ENCODE measurements at places on chromosomes 7 and 10.

GRCh38 chr7:15820319-15820718, 133.8 kb upstream of the MEOX2 start:
- DNase-seq, result no peak

- DNase-seq, result no peak
These were observed 15.4 kb upstream of the PCLO start for GRCh38 chr7:83178066-83178465.

DNA sequence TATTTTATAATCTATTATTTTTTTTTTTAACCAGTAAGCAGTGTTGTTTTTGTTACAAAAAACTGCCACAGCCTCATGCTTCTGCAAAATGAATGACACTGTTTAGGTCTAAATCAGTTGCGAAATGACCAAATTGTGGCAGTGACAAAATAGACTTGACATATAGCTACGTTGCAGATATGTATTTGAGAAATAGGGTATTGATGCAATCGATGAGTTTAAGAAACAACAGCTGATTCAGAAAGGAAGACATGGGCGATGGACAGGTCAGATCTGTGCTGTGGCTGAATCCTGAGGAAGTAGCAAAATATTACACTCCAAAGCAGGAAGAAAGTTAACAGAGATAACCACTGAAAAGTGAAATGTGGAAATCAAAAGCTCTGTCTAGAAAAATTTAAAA, 89.0 kb upstream of the STEAP4 start:
- DNase-seq, result no peak

DNA sequence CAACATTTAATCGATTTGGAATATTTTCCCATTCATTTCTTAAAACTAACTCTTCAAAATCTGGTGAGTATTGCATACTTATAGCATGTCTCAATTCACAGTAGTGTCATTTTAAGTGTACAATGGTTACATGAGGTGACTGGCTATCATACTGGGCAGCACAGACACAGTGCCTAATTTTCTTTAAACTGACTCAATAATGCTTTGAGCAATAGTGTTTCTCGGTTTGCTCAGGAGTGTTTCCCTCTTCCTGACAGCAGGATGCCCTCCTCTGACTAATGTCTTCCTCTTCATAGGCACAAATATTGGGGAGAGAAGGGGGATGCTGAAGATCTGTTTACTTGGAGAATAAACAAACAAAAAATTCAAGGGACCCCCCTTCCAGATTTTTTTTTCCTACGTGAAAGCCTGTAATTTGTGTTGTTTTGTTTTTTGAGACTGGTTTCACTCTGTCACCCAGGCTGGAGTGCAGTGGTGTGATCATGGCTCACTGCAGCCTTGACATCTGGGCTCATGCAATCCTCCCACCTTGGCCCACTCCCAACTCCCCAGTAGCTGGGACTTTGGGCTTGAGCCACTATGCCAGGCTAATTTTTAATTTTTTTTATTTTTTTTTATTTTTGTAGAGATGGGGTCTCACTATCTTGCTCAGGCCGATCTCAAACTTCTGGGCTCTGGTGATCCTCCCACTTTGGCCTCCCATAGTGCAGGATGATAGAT, 2.2 kb downstream of the MRC1 start:
- DNase-seq, result no peak

GRCh38 chr7:156940421-156941122, 8.9 kb upstream of the NOM1 start:
- no peak for DNase-seq

- DNase-seq, result no peak
These were observed 272.2 kb upstream of the YAE1 start for GRCh38 chr7:39294022-39294421.

DNA sequence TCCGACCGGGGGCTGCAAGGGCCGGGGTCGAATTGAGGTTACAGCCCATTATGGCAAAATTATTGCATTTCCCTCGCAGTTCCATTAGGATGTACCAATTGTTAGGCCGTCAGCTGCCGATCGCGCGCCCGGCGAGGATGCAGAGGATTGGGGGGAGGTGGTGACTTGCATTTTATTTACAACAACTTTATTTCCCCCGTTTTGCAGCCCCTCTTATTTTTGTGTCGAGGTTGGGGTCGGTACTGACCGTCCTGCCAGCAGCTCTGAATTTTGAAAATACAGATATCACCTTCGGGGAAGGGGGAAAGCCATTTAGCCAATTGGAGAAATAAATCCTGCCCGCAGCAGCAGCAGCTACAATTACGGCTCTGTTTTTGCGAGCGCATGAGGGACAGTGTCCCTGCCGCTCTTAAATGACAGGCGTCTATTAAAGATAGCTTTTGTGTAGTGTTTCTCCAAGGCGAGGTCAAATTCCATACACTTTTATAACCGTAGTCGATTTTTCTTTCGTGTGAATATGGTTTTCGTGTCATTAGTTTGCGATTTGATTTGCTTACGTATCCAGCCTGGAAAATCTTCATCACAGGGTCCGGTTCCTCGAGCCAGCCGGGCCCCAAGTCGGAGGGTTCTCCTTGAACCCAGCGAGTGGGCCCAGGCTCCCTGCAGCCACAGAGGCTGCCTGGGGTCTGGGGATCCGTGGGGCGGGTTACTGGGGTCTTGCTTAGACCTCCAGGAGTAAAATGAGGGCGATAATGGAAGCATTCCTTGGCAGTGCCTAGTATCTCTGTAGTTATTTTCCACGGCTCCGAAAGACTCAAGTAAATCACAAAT, 684 bp upstream of the HOXA5 start:
- no peak for DNase-seq

DNA sequence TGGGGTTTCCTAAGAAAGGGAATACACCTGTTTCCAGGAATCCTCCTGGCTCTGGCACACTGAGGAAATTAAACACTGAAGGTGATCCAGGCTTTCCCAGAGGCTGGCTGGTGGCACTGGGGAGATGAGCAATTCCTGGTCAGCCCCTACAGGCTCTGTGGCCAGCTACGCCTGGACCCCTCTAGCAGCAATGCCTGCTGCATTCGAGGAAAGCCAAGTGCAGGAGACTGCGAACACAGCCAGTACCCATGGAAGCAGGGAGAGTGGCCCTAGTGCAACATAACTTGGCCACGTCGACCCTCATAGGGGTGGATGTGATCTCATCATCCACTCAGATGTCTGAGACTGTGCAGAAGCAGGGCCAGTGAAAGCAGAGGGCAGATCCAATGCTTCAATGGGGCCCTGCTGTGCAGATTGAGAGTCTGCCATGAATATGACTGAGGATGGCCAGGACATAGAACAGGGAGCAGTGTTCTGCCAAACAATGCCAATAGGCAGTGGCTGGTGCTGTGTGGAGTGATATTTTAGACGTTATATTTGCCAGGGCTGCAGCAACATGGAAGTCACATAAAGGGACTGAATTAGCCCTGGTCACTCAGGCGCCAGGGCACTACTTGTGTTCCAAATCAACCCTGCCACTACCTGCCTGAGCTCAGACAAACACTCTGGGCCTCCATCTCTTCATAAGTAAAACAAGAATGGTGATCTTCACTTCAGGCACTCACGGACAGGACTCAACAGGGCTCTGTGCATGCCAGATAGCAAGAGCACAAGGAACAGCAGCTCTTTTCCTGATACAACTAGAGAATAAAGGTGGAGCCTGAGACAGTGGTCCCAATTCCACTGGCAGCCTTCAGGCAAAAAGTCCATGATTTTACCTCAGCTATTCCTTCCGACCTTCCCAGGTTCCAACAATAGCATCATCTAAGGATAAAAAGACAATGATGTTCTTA, 2.4 kb downstream of the ZNF488 start:
- DNase-seq, result no peak

DNA sequence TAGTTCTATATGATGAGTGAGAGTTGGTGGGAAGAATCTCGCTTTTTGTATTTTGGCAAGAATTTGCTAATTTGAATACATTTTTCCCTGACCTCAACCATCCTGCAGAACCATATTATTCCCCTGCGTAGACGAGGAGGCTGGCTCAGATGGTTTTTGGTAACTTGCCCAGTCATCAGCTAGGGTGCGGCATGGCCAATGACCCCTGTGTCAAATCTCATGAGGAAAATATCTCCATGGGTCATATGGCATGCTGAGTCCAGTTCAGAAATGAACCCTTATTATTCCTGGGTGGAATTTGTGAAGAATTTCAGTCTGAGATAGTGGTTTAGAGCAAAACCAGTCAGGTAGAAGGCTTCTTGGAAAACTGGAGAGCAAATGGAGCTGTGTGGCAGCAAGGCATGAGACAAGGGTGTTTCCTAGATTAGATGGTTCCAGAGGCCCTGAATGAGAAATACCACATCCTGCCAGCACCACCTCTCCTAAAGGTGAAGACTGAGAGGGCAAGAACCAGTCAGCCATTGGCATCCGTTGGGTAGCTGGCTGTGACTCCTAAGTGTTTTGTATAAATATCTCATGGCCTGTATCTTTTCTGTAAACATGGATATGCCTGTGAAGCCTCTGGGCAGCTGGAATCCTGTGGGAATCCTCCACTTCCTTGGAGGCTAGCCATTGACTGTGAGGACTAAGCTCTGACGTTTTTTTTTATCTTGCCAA, 5.8 kb upstream of the UPP1 start:
- DNase-seq, result no peak

- no peak for DNase-seq
These were observed 116.6 kb downstream of the SPAG6 start for GRCh38 chr10:22461891-22462290.

GRCh38 chr10:111973306-111973705, 210.3 kb downstream of the GPAM start:
- no peak for DNase-seq

DNA sequence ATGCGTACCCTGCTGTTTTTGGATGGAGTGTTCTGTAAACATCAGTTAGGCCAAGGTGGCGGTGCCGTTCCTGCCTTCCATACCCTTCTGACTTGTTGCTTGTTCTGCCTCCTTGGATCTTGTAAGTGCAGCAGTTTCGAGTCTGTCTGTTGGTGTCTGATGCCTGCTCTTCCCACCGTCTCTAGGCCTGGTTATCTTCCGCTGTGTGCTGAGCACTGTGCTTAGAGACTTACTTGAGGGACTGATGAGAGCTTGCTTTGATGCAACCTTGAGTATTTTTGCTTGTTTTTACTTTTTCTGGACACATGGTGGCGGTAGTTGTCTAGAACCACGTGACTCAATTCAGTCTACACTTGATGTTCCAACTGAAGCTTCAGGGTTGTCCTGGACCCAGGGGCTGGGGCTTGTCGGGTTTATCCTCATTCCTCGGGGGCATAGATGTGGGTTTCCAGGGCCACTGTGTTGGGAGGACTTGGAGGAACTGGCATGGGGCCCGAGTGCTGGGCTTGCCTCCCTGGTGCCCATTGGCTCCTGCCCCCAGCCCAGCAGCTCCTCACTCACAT, 14.4 kb upstream of the SPRN start:
- DNase-seq, result no peak

DNA sequence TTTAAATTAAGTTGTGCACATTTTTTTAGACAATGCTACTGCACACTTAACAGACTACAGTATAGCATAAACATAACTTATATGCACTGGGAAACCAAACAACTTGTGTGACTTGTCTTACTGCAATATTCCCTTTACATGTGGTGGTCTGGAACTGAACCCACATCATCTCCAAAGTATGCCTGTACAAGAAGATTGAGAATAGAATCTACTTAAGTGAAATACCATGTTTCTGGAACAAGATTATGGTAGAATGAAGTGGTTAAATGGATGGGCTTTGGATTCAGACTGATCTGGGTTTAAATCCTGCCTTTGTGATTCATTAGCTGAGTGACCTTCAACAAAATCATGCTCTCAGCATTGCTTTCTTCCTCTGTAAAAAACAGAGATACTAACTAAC, 30.7 kb downstream of the CUL2 start:
- DNase-seq, result no peak

DNA sequence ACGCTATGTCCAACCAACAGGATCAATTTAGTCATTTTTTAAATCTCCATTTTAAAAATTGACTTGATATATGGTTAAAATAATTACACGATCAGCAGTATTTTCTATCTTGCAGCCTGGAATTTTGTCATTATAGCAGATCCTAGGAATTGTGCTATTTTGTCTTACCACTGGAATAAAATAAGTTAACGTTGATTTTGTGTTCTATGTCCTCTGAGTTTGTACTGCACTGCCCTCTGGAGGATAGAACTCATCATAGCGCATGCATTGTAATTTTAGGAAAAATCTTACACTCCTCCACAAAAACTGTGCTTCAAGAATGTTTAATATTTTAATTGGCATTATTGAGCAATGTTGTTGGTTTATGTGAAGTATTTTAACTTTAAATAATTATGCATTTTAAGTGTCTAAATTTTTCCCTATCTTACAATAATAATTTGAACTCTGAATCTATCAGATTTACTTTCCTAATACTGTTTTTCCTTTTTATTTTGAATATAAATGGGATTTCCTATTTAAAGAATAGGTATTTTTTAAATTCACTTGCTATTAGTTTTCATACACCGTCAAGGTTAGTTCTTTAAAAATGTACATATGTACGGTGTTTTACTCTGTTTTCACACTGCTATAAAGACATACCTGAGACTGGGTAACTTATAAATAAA, 220.1 kb downstream of the PPP1R3A start:
- no peak for DNase-seq

- DNase-seq, result no peak
These were observed 10.3 kb downstream of the SEPHS1 start for GRCh38 chr10:13337827-13338196.

DNA sequence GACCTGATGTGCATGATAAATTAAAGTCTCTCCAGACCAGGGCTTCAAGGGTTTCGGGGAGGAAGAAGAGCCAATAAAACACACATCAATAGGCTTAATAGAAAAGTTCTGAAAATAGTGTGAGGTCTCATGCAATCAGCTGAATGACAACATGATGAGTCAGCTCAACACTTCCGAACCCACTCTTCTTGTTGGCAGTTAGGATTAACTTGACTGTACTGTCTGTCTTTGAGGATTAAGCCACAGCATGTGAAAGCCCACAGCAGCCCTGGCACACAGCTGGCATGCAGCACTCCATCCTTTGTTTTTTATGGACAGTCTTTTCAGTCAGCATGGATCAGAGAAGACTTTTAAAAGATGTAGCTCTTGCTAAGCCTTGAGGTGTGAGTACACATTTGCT, 526.9 kb upstream of the VSTM2A start:
- no peak for DNase-seq

- DNase-seq, result no peak
These were observed 115.8 kb downstream of the SORBS1 start for GRCh38 chr10:95445223-95445836.

- no peak for DNase-seq
These were observed 31.6 kb downstream of the GARIN1A start for GRCh38 chr7:128703609-128704241.

DNA sequence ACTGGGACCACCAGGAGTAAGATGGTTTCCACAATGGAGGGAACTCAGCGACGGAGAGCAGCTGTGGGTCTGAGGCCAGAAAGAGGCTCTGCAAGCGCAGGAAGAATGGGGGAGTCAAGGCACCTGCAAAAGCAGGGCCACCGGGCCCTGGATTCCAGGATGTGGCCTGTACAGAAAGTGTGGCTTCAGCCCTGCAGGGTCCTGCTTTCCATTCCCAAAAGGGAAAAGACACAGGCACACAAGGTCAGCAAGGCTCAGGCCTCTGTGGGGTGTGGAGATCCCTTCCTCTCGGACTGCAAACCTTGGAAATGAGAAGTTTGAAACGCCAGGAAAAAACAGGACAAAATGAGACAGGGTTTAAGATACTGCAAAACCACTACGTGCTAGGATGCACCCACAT, 232.5 kb downstream of the TNS3 start:
- no peak for DNase-seq

GRCh38 chr7:34430456-34430855, 227.6 kb upstream of the NPSR1 start:
- DNase-seq, result no peak

- no peak for DNase-seq
These were observed 77.1 kb downstream of the INPP5A start for GRCh38 chr10:132614431-132615340.

GRCh38 chr7:153088601-153089000, 329.0 kb downstream of the ACTR3B start:
- no peak for DNase-seq

- no peak for DNase-seq
These were observed 10.1 kb downstream of the SLC39A12 start for GRCh38 chr10:17961551-17962422.
